Vagina (tissue), 2 donors: ENCODE measurements at places on chromosomes 16 and 17.
A peak's percentile ranks its signal among the peaks of the same experiment; 100 is the strongest.

- DNase-seq, result no peak
Measured at GRCh38 chr16:75104836-75105235, 11.7 kb downstream of the LDHD start.

- no peak for DNase-seq
Measured at GRCh38 chr16:11079652-11080187, 135.4 kb downstream of the CLEC16A start.

DNA sequence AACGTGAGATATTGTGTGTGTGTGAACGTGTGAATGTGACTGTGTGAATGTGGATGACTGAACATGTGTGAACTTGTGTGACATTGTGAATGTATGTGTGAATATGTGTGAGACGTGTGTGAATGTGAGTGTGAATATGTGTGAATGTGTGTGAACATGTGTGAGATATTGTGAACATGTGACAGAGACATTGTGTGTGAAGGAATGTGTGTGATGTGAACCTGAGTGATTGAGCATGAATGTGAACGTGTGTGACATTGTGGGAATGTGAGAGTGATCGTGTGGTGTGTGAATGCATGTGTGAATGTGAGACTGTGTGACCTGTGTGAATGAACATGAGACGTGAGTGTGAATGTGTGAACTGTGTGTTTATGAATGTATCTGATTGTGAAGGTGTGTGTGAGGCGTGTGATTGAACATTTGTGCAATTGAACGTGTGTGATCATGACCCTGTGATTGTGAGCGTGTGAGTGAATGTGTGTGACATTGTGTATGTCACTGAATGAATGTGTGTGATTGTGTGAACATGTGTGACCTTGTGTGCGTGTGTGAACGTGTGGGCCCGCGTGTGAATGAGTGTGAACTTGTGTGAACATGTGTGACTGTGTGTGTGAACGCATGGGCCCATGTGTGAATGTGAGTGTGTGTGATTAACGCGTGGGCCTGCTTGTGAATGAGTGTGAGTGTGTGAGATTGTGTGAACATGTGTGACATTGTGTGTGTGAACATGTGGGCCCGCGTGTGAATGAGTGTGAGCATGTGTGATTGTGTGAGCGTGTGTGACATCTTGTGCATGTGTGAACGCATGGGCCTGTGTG lies 23.2 kb upstream of the GSE1 start:
- DNase-seq, result no peak

DNA sequence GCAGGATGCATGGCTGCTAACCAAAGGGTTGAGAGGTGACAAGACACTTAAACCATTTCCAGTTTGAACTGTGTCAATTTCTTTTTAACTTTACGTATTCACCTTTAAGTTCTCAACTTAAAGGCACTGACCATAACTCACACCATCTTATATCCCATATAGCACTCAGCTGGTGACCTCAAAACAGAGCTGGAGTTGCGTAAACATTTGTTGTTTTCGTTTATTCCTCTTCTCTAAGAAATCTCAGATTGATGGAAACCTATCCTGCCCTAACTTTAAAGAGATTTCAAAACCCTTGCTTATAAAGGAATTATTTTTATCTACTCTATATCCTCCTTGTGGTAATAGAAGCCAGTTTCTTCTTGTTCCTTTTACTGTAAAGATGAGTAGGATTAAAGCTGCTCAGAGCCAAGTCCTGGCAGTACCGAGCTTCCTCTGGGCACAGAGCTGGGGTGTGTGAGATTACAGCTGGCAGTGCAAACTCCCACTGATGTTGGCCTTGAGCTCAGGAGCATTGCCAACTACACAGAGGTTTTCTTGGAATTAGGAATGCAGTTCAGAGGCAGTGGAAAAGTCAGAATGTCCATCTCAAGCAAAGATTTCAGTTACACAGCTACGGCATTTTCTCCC lies 1.3 kb downstream of the KCTD2 start:
- no peak for DNase-seq

GRCh38 chr17:83106056-83106588 lies 26.7 kb downstream of the METRNL start:
- DNase-seq, result no peak

- DNase-seq, result no peak
Measured at GRCh38 chr17:3796822-3797170, 4.2 kb downstream of the ITGAE start.

GRCh38 chr17:19494961-19495806 lies 38.5 kb upstream of the SLC47A1 start:
- DNase-seq, result no peak

GRCh38 chr16:14486520-14487303 lies 143.3 kb downstream of the PARN start:
- DNase-seq, result no peak

DNA sequence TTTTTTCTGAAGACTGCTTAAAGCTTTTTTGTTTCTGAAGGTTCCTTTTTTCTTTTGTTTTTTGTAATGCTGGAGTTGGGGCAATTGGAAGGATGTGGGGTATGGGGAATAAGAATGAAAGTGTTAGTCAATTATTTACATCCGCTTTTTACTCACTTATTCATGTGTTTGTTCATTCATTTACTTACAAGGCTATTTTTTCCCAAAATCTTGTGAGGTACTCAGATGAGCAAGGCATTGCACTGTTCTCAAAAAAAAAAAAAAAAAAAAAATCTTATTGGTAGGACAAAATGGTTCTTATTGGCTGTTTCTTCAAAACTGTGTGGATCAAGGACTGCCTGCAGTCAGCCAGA lies 55.7 kb downstream of the PLD6 start:
- DNase-seq, result no peak

DNA sequence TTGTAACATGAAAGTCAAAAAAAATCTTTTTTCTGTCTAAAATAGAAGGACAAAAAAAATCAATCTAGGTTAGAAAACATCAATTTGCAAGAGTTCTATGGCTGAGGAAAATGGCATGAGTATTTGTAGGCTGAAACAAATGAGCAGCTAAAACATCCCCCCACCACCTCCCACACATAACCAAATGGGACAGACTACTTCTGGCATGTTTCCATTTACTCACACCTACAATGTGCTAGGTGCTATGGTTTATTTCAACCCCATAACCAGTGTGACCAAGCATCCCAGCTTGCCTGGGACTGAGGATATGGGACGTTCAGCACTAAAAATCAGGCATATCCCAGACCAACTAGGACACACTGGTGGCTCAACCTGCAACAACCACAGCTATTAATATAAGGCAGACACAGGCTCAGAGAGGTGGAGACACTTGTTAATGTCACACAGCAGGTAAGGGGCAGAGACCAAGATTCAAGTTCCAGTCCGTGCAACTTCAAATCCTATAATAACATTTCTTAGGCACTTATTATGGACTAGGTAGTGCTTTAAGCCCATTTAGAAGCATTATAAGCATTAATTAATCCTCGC lies 96.0 kb downstream of the XYLT1 start:
- no peak for DNase-seq

DNA sequence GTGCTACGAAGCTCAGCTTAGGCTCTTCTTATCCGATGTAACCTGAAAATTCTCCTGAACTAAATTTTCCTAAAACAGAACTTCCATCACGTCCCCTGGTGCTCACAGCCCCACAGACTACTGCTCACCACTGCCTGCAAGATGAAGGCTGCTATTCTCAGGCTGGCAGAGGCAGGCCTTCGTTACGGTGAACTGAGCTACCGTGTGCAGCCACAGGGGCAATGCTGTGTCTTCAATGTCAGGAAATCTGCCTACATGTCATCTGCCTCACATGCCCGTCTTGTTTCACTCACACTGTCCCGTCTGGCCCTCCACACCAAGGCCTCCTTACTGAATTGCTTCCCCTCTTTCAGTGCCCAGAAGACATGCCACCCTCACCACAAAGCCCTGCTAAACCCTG lies 15.9 kb downstream of the EMC8 start:
- DNase-seq, result no peak

DNA sequence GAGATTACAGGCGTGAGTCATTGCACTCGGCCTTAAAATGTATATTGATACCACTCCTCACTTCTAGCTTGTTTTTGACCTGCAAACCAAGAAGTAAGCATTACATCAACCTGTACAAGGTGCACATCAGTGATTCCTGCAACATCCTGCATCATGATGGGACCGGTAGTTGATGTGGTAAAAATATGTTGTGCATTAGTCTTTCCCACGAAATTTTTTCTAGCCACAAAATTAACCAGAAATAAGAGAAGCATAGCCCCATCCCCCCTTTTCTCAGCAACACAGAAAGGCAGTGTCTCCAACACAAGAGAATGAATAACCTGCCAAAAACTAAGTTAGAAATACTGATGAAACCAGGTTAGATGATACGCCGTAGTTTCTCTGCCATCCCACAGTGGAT lies 21.1 kb upstream of the NSMCE1 start:
- DNase-seq, result no peak

DNA sequence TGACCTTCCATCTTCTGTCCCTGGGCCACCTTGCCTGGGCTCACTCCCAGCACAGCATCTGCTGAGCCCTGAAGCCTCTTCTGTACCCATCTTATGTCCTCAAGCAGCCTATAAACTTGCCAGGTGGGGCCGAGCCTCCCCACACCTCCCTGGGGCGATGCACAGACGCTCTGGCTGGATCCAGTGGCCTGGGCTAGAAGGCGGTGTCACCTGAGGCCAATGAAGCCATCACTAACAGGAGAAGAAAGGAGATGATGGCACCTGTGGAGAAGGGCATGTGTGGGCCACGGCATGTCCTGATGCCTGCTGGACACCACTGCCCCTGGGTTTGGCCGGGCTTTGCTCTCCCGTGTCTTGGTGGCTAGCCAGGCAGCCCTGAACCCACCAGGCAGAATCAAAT lies 45.5 kb downstream of the PEMT start:
- DNase-seq, result no peak

- DNase-seq, result no peak
Measured at GRCh38 chr17:2388683-2389055, 12.2 kb downstream of the MNT start.

GRCh38 chr17:11840831-11841230 lies 156.4 kb downstream of the ZNF18 start:
- DNase-seq, result no peak

GRCh38 chr16:67481561-67482232 lies 740 bp upstream of the ATP6V0D1 start:
- DNase-seq, result peak; percentile 93

GRCh38 chr16:2287916-2288547 lies 20.1 kb upstream of the RNPS1 start:
- DNase-seq, result no peak

DNA sequence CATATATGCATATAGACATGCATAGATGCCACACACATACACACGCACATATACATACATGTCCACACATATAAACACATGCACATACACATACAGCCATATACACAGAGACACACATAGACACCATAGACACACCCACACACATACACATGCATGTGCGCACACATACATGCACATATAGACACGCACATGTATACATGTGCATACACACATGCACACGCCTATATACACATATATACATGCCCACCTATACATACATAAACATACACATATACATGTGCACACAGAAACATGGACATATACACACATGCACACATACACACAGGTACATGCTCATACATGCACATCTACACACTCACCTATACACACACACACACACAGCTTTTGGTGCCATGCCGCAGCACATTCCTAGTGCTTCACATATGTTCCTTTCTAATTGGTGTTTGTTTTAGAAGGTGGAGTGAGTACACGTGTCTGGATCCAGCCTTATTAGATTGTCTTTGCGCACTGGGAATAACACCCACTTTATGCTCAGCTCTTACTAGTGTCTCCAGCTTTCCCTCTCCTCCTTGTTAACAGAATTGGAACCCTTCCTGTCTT lies 198.0 kb downstream of the RPTOR start:
- DNase-seq, result no peak

- DNase-seq, result no peak
Measured at GRCh38 chr17:12605222-12605621, 60.5 kb upstream of the MYOCD start.

DNA sequence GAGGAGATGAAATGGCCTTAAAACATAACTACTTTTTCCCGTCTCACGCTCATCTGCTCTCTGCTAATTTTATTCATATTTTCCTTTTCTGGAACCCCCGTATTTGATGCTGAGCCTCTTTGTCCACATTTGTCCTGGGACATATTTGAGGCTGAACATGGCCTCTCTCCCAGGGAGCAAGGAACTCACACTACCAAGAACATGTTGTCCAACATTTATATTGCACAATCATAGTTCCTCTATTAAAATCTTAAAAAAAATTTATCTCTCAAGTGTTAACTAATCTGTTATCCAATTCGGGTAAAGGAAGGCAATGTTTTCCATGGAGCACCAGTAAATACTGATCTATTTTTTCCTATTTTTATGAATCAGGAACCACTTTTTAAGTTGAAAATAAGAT lies 60.2 kb downstream of the CMC2 start:
- no peak for DNase-seq

- no peak for DNase-seq
Measured at GRCh38 chr17:72401883-72402726, 281.3 kb downstream of the SOX9 start.

DNA sequence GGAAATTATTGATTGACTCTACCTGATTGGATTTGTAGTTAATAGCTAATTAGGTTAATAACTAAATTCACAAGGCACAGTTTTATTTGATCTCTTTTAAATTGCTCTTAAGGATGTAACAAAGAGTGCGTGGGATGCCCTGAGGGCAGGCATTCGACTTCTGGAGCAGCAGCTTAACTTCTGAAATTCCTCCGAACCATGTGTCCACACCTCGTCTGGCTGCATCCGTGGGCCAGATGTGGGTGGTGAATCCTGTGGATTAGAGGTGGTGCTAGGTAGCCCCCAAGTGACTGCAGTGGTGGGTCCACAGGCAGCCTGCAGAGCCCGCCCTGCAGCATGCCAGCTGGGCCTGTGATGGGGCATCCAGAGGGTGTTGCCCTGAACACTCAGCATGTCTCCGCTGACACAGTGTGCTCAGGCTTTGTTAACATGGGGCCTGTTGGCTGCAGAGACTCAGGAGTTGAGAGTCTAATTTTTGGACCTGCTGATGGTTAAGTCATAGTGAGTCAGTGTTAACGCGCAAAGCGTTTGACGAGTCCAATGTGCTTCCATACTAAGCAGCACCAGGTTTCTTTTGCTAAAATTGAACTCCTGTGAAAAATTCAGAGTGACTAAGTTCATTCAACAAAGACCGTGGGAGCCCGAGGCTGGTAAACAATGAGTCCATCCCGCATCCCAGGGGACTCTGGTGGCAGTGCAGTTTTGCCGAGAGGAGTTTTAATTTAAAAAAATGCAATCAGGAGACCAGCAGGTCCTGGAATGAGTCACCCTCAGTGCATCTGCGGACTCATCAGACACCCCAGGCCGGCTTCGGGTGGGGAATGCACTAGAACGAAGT lies 3.8 kb upstream of the NPB start:
- no peak for DNase-seq

GRCh38 chr17:82014432-82014831 lies 8.2 kb downstream of the CENPX start:
- DNase-seq, result no peak

- peak; percentile 70 for DNase-seq
Measured at GRCh38 chr16:84450176-84450865, 54.1 kb downstream of the MEAK7 start.

DNA sequence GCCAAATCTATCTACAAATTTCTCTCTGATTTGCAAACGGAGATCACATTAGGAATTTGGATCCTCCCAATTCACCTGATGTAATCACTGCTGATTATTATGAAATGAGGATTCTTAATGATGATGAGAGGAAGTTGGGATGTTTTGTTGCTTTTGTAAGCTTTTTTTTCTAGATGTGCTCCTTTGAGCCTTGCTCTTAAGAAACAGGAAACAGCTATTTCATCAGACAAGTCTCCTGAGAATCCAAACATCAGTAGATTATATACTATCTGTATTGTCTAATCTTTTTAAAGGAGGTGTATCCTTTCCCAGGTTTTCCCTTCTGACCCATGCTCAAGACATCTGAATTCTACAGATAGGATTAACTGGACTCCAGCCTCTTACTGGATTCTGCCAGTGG lies 73.3 kb downstream of the KIF2B start:
- DNase-seq, result no peak
